ENCODE measurements at places on chromosomes 4 and X.

DNA sequence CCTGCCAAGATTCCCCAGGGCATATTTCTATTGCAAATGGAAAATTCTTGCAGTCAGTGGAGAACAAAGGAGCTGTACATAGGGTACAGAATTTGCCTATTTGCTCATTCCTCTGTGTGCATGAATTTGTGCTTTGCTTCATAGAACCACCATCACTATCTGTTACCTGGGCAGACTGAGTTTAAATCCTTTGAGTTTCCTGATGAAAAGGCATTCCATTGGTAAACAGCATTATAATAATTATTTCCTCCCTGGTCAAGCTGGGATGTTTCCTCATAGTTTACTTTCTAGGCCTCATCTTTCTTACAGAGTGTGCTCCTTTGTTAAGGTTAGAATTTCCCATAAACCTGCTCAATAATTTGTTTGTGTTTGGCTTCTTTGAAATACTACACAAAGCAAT lies 809 bp upstream of the SLC6A14 start:
- DNase-seq = no peak

DNA sequence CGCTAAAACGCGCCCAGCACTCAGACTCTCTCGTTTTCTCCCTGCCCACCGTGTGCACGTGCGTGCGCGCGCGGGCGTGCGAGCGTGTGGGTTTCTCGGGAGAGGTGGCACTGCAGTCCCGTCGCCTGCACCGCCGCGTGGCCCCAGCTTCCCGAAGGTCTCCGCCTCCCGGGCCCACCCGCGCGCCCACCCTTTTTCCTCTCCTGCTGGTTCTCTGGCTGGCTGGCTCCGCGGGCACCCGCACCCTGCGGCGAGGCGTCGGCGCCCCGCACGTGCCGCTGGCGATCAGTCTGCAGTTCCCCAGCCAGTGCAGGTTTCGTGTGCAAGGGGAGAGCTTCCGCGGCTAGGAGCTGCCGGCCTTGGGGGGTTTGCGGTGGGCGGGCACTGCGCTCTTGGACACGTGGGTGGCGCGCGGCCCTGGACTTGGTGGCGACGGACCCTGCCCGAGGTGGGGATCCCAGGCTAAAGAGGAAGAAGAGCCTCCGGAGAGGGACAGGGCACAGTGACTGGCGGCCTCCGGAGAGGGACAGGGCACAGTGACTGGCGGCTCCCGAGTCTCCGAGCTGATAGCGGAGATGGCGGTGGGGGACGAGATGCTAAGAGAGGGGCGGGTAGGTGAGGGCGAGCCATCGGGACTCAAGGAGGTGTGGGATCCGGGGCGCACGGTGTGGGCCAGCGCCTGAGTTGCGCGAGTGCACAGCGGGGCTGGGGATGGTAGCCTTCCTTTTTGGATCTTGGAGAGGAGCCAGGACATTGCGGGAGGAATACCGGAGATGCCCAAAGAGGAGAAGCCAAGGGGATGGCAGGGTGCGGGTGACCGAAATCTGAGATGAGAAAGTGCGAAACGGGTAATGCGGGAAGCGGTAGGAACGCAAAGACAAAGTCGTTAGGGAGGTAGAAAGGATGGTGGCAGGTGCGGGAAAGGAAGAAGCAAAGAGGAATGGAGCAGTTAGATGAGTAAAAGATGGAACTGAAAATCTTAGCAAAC lies at the start of gene FAM184B:
Gene FAM184B, minus strand, starts transcription at position 322 of the 988 bp plus-strand sequence. CDS start 322 bp downstream, outside the sequence.
- DNase-seq = no peak

GRCh38 chr4:124736526-124736925 lies 24.0 kb upstream of the ANKRD50 start:
- no peak for DNase-seq

DNA sequence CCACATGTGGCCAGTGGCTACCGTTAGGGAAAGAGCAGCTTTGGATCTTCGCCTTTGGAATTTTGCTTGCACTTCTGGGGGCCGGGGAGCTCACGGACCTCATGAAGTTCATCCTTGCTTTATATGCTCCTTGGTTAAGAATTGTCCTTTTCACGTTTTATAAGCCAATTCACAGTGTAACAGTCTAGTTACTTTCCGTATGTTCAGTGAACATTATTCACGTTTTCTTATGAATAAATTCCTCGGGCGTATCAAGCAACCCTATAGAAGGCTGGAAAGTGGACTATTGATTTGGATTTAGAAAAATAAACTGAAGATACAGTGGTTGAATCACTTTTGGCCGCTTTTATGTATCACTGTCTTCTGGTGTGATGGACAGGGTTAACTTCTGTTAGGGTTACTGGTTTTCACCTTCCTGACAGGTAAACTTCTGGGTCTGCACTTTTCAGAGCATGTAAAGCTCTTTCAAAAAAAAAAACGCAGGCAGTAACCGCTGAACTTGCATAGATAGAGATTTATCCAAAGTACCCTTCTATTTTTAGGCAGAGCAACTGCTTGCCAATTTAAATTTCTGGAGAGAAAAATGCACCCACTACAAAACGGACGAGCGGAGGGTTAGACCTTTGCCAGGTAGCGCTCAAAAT lies 569 bp upstream of the PDLIM5 start:
- no peak for DNase-seq

- no peak for DNase-seq
These were observed 1181.4 kb upstream of the TENM3 start for GRCh38 chr4:181061787-181062186.
